NCI-H2081 (cell line): ENCODE measurements at places on chromosomes 4 and X.

DNA sequence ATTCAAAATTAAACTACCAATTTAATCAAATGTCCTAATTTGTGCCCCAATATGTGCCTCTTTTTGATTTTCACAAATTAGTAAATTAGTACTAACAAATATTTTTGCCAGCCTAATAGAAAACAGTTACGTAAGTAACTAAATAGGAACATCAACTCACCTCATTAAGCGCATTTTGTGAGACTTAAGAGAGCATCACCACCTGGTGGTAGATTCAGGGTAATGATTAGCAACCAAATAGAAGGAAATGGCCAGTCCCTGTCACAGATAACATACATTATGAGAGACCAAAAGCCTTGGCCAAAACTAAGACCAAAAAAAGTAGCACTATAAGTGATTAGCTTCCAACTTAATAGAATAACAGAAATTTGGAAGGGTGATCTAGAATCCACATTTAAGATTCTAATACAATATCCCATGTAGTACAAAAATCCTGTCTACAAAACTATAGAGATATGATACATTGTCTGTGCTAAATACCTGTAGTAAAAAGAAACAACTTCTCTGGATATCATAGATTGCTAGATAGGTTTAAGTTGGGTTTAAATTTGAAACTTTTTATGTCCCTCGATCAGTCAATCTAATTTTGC is 46.7 kb downstream of the C4orf46 start:
- peak; percentile 46 for DNase-seq

- no peak for DNase-seq
Observed at GRCh38 chr4:149885896-149886295, 70.3 kb upstream of the IQCM start.

GRCh38 chrX:106300656-106301055 is 132.6 kb downstream of the PWWP3B start:
- no peak for DNase-seq

GRCh38 chr4:109303140-109303496 is 660 bp upstream of the COL25A1 start:
- DNase-seq: no peak

- DNase-seq: no peak
Observed at GRCh38 chrX:10032147-10032546, 65.0 kb downstream of the CLDN34 start.

DNA sequence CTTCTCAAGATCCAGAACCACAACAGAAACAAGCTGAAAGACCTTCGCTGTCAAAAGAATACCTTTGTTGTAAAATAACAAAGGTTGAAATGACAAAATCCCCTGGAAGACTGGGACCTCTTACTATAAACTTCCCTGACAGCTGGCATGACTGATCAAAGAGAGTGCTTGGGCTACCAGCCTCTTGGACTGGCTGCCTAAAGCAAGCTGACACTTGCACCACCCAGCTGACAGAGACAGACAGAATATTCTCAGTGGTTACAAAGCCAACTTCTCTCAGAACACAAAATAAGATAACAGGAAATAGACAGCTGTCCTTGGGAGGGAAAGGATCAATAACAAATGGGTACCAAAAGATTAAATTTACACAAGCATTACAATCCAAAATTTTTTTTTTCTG is 241.7 kb upstream of the SPOCK3 start:
- no peak for DNase-seq

GRCh38 chrX:80216086-80216485 is 201.5 kb downstream of the TBX22 start:
- DNase-seq: no peak

DNA sequence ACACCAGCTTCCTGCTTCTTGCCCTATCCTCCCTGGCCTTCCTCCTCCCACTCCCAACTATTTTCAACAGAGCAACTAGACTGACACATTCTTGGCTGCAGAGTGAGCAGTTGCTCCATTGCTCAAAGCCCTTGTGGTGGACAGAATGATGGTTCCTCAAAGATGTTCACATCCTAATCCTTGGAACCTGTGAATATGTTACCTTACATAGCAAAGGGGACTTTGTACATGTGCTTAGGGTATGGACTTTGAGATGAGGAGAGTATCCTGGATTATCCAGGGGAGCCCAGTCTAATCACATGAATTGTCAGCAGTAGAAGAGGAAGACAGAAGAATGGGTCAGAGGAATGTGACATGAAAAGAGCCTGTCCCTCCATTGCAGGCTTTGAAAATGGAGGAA is 24.9 kb upstream of the HOPX start:
- DNase-seq: no peak

DNA sequence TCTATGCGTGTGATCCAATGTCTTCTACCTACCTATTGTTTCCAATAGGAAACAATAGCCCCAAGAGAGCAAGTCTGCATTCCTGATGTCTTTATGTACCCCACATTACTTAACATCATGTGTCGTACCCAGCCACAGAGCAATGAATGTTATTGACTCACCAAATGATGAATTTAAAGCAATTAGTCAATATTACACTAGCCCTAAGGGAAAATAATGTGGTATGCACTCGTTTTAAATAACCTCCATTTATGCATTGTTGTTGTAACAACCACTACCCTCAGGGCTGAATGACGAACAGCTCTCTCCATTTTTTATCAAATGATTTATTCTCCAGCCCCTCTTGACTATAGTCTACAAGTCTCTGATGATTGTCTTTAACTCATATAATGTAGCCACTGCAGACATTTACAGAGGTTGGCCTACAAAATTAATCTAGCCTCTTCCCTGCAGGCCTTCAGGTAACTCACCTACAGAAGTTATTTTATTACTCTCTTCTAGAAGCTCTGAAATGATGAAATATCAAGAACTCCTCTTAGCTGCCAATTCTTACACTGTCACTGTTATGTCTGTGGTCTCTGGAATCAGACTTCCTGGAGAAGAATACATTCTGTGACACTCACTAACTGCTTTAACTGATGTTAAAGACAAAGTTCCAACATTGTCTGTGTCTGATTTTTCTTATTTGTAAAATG is 601.7 kb upstream of the GRIA3 start:
- DNase-seq: no peak

- peak; percentile 35 for DNase-seq
Observed at GRCh38 chr4:83644677-83645659, 109.1 kb downstream of the GPAT3 start.

DNA sequence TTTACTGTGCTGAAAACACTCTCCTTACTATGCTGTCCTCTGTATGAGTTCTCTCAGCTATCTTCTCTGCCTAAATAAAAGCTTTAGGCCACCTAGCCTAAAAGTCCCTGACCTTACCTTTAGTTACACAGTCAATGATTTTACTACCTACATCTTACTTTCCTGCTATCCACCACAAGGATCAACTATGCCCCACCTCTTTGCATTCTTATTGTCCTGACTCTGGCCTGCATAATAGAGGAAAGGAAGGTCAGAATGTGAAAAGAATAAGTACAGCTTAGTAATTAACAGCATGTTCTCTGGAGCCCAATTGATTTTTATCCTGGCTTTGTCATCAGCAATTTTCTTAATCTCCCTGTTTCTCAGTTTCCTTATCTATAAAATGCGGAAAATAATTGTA is 1257.8 kb downstream of the RPA4 start:
- DNase-seq: no peak

GRCh38 chr4:158739600-158739999 is 16.4 kb upstream of the PPID start:
- DNase-seq: no peak

- DNase-seq: no peak
Observed at GRCh38 chr4:118816538-118817177, 19.3 kb downstream of the SEC24D start.

DNA sequence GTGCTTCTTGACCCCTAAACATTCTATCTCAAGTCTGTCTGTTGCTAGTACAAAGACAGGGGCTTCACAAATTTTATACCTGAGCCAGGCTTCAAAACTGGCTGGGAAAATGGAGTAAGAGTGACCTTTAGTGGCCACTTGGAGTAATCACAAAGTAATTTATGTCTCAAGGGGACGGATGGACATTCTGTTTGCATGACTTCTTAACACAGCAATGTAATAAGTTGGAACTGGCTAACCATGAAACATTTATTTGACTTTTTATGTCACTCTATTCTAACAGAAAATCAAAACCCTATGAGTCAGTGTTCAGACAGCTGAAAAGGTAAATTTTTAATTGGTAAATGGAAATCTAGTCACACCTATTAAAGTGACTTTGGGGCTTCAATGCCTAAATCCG is 600.6 kb downstream of the ANKRD50 start:
- DNase-seq: peak; percentile 68

DNA sequence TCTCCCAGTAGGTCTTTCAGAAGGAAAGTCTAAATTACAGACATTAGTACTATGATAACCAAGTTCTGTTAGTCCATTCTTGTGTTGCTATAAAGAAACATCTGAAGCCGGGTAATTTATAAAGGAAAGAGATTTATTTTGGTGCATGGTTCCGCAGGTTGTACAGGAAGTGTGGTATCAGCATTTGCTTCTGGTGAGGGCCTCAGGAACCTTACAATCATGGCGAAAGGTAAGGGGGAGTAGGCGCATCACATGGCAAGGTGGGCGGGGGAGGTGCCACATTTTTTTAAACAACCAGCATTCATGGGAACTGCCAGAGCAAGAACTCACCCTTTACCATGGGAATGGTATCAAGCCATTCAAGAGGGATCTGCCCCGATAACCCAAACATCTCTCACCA is 26.2 kb upstream of the USP46 start:
- DNase-seq: no peak

GRCh38 chr4:7192252-7193029 is at the start of gene SORCS2:
Gene SORCS2 (plus strand): TSS chr4:7192538.
- DNase-seq: peak; percentile 37

- no peak for DNase-seq
Observed at GRCh38 chrX:19172741-19173140, 50.5 kb upstream of the ADGRG2 start.

- no peak for DNase-seq
Observed at GRCh38 chr4:128521156-128521555, 233.5 kb upstream of the PGRMC2 start.

GRCh38 chr4:148649652-148650331 is 207.6 kb upstream of the NR3C2 start:
- no peak for DNase-seq

DNA sequence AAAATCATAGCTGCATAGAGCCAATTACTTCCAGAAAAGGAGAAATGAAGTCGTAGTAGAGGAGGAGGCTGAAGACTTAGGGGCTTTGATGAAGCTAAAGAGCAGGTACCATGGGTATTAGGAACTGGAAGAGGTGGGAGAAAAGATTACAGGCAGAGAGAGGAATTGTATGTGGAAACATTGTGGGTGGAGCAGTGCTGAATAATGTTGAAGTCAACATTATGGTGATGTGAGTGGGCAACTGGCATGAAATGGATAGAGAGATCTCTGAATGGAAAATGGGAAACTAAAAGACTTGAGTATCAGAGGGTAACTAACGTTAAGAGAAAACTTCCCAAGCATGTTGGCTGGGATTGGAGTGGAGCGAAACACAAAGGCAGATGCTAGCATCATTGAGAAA is 92.5 kb downstream of the AREG start:
- no peak for DNase-seq

GRCh38 chr4:151688003-151688784 is 72.6 kb downstream of the GATB start:
- DNase-seq: no peak

- DNase-seq: no peak
Observed at GRCh38 chr4:37936889-37937498, 23.2 kb upstream of the PTTG2 start.

- no peak for DNase-seq
Observed at GRCh38 chrX:104270212-104270611, 15.5 kb upstream of the ESX1 start.

DNA sequence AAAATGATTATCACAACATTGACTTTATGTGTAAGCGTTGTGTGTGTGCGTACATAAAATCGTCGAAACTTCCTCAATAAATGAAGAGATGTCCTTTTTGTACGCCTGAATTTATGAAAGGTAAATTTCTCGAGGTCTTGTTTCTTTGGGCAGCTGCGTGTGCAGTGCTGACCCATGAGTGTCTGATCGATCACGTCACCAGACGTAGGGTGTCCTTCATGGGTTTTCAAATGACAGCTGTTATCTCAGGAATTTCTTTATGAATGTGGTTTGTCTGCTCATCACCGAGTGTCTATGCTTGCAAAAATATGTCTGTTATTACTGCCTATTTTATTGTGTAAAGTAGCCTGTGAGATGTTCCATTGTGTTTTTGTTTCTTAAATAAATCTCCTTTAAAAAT is 67.7 kb upstream of the GPR78 start:
- DNase-seq: no peak

GRCh38 chr4:3315566-3315965 is 22.7 kb downstream of the RGS12 start:
- DNase-seq: no peak

DNA sequence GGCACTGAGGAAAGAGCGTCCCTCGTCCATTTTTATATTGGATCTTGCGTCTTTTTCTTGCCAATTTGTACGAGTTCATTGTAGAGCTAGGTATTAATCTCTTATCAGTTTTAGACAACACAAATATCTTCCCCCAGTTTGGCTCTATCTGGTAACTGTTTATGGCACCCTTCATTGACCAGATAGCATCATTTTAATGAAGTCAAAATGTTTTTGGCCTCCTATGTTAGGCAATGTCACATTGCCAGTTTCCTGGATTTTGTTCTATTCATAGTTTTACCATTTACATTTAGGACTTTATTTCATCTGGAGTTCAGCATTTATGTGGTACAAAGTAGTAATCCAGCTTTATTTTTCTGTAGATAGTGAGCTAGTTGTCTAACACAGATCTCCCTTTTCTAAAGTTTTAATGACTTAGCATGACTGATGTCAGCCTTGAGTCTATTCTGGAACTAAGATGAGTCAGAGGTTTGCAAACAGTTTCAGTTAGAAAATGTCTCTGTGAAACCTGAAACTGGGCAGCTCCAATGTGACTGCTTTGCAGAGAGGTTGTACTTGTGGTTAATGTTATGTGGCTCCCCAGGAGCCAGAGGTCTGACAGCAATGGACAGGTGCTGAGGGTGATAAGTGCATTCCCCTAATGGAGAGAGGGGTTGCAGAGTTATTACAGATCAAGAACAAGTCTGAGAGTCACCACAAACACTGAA is 5.3 kb upstream of the STBD1 start:
- no peak for DNase-seq

DNA sequence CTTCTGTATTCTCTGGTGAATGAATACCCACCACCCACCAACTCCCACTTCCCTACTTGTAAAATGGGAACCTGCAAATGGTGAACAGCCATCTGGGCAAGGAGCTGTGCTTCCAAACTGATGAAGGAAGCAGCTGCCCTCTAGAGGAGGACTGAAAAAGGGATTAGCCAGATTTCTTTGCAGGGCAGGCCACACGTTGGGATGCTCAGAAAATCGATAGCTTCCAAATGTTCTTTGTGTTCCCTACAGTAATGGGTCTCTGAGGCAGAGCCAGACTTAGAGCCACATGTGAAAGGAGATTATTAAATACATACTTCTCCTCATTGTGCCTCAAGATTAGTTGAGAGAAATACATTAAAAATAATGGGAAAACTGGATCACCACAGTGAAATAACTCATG is 39.3 kb upstream of the LPAR4 start:
- no peak for DNase-seq

DNA sequence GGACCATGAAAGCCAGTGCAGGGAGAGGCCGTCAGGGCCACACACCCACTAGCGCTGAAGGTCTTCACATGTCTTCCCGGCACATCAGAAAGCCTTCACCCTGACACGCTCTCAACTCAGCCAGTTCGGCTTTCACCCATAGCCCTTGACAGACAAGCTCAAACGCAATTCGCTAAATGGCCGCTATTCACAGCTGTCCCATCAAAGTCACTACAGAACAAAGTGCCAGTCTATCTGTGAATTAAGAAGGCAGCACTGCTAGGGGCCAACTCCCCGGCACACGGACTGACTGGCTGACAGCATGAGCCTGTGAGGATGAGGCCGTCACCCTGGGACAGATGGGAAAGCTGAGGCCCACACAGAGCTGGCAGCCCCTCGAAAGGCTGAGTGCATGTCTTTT is 45.7 kb downstream of the ACOX3 start:
- no peak for DNase-seq
